ENCODE measurements at places on chromosomes 7 and 10.

- no peak for DNase-seq
These were observed 615.1 kb downstream of the ZWINT start for GRCh38 chr10:55746002-55746401.

GRCh38 chr7:90739716-90740115 is 143.6 kb downstream of the CDK14 start:
- DNase-seq, result no peak

DNA sequence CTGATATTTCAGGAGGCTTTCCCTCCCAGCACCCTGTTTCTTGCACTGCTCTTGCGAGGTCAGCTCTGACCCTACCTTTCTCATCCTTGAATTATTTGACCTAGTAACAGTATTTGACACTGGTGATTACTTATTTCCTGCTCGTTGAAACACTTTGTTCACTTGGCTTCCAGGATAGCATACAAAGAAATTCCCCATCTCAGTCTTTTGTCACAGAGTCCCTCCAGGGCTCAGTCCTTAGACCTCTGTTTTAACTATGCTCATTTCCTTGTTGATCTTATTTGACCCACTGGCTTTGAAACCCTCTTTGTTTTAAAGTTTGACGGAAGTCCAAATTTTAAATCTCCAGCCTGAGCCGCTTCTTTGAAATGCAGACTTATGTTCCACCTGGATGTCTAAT is 29.9 kb downstream of the BMPR1A start:
- DNase-seq, result no peak

DNA sequence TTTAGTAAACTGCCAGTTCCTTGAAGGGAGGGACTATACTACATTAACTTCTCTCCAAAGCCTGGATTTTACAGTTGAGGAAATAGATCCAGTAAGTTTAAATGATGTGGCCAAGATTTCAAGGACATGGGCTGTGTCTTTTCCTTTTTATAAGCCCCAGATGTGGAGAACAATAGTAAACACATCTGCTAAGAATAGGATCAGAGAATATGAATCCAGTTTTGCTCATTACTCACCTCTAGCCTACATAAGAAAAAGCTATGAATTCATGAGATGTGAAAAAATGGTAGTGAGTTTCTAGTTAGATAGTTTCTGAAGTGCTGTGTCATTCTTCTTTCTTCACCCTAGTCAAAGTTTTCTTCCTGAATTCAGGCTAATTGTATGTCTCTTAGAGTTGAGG is 38.6 kb downstream of the MAGI2 start:
- no peak for DNase-seq

GRCh38 chr7:30970594-30971094 is 6.9 kb downstream of the GHRHR start:
- no peak for DNase-seq

GRCh38 chr7:7967886-7968543 is 581 bp upstream of the GLCCI1 start:
- no peak for DNase-seq

DNA sequence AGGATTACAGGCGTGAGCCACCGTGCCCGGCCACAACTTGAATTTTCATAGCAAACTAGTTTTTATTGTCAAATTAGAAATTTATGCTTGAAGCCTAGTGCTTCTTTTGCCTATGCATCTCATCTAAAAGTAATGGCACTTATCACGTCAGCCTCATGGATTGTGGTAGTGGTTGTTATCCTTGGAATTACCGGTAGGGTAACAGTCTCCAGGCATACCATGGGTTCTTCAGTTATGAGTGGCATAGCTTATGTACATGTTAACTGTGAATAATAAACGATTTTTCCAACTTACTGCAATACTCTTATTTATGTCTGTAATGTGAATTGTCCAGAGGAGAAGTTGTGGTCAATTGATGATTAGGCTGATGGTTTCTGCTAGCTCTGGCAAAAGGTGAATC is 63.1 kb downstream of the BMPR1A start:
- no peak for DNase-seq
